ENCODE measurements at places on chromosomes 12 and 14. TPM values are rescaled to one million over a fixed set of nuclear protein-coding genes. Genes with fewer than 3 reads are reported as not detected.

Gene LRIG3
- 33.0 TPM for total RNA-seq

Gene YARS2
- total RNA-seq = 33.9 TPM

Gene ZCCHC8
- total RNA-seq = 10.1 TPM

Gene DBX2
- not detected for total RNA-seq

Gene ASB2
- not detected for total RNA-seq

Gene TESPA1
- not detected for total RNA-seq

DNA sequence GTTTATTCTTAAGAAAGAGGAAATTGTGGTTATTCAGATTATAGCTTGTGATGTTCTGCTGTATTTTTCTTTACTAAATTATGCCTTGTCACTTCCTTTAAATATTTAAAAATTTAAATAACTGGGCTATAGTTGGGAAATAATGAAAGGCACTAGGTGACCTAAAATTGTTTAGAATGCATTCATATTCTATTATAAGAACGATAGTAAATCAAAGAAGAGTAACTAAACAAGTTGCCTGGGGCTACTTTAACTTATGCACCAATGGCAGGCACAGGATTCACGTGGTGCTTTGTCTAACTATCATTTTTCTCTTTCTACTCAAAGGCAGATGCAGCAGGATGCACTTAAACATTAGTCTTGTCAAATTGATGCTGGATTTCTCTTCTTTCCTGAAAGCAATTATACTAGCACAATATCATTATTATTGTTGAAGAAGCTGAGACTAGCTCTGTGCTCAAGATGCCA lies 190.7 kb upstream of the PPFIA2 start:
- DNase-seq = no peak

DNA sequence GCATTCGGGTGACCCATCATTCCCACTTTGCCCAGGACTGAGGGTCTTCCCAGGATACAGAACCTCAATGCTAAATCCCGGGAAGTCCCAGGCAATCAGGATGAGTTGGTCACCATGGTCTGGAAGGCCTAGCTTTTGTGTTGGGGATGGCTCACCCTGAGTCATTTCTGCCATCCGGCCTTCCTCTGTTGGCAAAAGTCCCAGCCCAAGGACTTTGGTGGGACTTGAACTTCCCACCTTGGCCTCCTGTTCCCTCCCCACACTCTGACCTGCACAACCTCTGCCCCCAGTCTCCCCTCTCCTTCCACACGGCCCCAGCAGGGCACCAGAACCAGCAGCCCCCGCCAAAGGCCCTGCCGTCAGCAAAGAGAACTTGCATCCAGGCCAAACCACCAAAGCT lies 24.6 kb upstream of the NCOR2 start:
- DNase-seq = peak; percentile 85

GRCh38 chr12:14678547-14679150 lies 17.8 kb downstream of the GUCY2C start:
- no peak for DNase-seq

DNA sequence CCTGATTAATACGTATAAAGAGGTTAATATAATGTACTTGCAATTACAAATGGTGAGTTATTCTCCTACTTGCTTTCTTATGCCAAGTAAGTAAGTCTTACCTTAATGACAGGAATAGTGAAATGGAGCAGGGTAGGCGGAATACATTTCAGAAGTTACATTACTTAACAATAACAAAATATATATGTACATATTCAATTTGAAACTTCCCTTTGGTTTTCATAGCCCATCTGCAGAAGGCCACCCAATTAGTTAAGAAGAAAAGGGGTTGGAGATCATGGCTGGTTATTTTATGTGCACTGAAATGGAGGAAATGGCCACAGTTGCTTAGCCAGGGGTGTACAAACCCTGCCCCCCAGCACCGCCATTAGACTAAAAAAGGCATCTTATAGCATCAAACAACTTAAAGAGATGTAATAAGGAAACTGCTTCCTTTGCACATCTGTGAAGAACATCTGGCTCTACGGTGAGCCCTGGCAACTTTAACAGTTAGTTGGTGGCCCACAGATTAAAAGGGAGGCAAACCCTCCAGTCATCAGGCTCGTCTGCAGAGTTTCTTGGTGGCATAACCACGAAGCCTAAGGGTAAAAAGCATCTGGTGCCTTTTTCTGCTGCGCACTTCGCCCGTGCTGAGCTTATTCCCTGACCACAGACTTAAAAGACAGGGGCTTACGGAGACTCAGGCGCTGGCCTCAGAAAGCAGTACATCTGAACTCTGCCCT lies 38.8 kb upstream of the DACT1 start:
- DNase-seq = no peak

- DNase-seq = no peak
Observed at GRCh38 chr14:23324993-23325392, 3.7 kb downstream of the PABPN1 start.

DNA sequence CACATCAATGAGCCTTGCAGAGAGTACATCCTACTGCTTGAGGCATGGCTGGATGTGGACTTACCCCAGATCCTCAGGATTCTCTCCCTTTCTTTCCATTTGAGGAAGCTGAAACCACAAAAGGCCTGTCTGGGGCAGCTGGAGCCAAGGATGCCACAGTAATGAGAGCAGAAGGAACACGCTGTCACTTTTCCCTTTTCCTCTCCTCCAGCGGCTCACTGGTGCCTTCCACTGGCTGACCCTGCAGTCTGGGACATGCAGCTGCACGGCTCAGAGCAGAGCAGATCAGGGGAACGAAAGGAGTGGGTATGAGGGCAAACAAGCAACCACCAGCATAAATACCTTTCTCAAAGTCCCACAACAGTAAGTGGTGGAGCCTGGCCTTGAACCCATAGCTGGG lies 78.2 kb downstream of the GAS2L3 start:
- DNase-seq = no peak

DNA sequence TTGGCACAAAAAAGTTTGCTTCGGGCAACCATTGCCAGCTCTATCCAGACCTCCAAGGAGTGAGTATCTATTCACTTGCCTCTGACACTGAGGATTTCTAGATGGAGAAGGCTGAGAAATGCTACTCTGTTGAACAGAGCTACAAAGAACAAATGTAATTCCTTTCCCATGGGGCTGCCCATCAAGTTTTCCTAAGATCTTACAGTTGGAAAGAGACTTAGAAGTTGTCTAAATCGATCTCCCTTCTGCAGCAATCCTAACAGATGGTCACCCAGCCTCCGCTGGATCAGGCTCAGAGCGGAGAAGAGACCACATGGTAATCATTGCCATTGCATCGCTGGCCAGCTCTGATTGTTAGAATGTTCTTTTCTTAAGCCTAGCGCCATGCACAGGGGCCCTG lies 110.1 kb upstream of the BCL2L14 start:
- DNase-seq = no peak

GRCh38 chr12:13890943-13891342 lies 90.5 kb downstream of the GRIN2B start:
- DNase-seq = no peak

DNA sequence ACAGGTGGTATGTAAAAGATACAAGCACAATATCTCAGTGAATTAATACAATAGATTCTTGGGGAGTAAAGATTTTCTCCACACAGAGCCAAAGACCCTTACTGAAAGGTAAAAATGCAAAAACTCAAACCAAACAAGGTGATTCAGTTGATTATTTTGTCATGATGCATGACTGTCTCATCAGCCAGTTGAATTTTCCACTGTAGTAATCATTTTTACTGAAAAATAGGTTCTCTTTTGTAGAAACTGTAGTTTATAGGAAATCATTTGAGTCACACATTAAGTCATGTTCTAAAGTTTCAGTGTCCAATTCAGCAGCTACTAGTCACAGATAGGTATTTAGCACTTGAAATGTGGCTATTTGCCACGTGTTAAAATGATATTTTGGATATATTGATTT lies 53.6 kb downstream of the PPFIA2 start:
- DNase-seq = no peak

- DNase-seq = peak; percentile 5
Observed at GRCh38 chr14:30443368-30444007, 115.5 kb upstream of the G2E3 start.

DNA sequence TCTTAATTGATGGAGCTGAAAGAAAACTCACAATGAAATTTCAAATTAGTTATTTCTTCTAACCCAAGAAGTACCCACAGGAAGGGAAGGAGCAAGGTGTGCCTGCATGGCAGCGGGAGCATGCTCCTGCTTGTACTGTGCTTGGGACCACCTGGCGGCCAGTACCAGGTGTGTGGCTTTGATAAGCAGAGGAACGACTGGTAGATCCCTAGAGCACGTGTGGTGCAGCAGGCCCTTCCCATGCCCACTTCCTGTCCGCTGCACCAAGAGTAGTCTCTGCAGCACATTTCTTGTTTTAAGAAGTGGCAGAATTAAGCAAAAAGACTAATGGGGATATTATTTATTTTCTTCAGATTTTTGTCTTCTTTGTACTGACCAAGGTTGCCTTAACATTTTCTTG lies 122.3 kb upstream of the ATF1 start:
- DNase-seq = no peak

GRCh38 chr14:46596236-46596635 lies 55.3 kb downstream of the RPL10L start:
- peak; percentile 48 for DNase-seq

DNA sequence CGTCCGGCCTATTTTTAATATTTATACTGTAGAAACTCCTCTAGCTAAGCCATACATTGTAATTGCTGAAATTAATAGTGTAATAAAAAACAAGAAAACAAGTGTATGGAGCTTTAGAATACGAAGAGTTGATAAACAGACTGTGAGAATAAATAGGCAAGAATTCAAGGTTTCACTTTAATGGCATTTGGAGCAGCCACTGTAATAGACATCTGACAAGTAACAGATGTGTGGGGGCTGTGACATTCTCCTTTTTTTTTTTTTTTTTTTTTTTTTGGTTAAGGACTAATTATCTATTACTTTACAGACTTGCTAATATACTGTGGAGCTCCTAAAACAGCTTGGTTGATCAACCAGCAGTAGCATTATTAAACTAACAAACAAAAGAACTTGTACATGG lies 42.1 kb upstream of the CFAP54 start:
- no peak for DNase-seq

DNA sequence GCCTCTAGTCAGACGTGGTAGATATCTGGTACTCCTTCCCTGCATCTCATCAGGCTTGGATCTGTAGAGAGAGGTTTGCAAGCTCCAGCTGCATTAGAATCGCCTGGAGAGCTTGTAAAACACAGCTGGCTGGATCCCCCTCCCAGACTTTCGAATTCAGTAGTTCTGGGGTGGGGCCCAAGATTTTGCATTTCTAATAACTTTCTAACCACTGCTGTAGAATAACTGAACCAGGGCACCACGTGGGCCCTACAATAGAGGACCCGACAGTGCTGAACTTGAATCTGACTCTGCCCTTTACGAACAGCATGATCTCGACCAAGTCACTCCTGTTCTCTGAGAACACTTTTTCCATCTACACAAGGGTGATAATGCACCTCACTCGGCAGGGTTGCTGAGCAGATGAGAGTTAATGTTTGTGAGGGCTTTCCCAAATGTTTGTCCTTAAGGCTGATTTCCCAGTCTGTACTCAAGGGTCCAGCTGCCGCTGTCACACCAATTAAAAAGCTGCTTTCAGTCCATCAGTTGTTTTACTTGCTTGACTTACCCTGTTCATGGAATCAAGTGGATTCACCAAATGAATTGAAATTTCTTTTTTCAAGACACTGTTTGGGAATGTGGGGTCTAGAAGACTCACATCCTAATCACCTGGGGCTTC lies 86.6 kb upstream of the SLC24A4 start:
- no peak for DNase-seq

- no peak for DNase-seq
Observed at GRCh38 chr12:68768431-68768939, 22.5 kb downstream of the SLC35E3 start.

DNA sequence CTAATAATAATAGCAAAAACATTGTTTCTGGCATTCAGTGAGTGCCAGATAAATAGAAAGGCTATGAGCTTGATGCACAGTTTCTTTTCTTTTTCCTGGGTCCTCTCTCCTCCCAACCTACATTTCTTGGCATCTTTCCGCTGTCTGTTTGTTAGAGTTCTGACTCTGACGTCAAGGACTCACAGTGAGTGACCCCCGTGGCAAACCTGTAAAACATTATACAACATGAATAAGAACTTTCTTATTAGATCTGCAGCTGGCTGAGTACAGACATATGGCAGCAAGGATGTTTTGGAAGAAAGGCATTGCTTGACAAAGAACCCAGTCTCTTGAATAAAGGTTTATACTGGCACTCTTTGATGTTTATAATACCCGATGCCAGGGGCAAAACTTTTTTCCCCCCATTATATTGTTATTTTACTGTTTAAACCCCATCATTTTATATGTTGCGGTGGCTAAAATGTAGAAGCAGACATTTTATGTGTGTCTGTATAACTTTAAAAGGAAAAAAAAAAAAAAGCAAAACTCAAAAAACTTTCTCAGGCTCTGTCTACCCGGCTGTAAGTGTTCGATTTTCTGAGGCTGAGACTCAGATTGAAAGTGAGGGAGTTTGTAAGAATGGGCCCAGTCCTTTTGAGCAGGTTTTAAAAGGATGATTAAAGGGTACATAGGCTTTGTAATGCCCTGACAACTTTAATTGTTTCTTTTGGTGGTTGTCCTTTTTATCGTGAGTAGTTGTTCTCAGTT lies 159.3 kb downstream of the PDE3A start:
- DNase-seq = no peak

- DNase-seq = no peak
Observed at GRCh38 chr12:111238075-111238734, 130.7 kb downstream of the PHETA1 start.

- DNase-seq = no peak
Observed at GRCh38 chr12:68011882-68012207, 22.6 kb downstream of the IFNG-AS1 start.

DNA sequence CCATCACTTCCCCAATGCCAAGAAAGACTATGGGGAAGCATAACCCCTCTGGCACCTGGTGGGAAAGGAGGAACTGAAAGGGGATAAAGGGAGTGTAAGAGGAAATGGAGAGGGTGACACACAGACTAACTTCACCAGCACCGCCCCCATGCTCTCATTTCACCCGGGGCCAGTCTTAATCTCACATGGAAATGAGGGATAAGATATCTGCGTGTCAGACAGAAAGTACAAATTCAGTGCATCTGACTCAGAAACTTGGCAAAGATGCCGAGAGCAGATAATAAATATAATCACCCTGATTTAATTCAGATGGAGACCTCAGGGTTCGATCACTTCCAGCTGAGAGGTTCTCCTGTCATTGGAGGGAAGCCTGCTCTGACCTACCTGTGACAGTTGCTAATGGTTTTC lies 191.6 kb downstream of the DUSP6 start:
- no peak for DNase-seq
